ENCODE measurements at places on chromosomes 5 and 9. TPM values are rescaled to one million over a fixed set of nuclear protein-coding genes. Genes with fewer than 3 reads are reported as not detected.

ZNF300 gene
- 7.7 TPM for total RNA-seq

DNA sequence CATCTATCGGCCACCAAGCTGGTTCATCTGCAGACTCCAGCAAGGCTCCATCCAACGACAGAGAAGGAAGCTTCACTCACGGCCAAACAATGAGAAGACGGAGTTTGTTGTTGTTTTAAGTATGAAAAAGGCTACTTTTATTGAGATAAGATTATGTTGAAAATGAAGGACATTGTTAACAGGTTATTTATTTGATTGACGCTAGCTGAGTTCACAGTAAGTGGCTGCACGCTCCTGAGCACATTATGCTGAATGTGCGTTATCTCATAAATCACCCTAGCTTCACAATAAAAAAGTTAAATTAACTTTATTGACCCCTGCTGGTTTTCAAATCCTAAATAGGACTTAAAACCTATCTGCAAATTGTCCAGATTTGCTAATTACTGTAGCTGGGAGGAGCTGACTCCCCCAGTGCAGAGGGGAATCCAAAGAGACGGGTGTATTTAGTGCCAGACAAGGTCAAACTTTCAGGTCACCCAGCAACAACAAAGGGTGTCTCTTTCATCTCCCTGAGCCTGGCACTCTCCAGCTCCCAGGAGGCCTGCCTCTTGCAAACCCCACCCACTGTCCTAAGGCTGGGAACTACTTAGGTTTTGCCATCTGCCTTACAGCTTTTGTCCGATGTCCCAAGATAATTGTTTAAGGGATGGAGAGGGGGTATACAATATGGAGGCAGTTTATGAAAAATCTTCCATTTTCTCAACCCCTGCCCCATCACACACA lies 129.2 kb downstream of the ZDHHC21 start:
- DNase-seq = no peak

DNA sequence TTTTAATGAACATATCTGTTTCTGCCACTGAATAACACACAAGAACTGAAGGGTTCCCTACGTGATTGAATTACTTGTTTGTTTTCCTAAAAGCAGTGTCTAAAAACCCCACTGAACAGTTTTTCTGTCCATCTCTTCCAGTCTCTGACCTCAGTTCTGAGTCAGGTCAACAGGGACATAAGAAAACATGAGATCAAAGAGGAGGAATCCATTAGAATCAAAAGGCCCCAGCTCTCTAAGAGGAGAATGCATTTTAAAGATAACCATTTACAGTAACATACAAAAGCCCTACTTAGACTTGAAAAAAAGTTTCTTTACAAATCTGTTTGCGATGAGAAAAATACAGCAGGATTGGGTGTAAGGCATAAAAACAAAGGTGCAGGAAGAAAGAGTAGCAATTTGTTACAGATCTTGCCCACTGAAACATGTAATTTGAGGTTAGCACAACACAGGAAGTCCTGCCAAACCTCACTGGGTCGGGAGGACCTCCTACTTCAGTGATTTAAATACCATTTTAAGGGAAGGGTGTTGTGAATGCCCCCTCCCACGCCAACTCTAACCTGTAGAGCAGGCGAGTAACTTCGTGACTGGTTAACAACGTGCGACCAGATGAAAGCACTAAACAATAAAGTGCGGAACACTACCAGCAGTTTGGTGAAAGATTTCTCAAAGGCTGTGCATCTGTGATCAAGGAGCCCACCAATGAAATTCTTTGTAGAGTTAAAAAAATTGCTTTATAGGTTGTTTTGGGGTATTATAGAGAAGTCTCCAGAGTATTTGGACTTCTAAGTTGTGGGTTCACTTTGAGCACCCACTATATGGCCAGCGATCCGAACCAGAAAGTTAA lies 1.3 kb downstream of the QSOX2 start:
- DNase-seq = no peak

GRCh38 chr9:86486891-86487837 lies 133.0 kb upstream of the TUT7 start:
- DNase-seq = peak; percentile 33

- DNase-seq = no peak
Measured at GRCh38 chr9:90060256-90060655, 455.4 kb downstream of the GADD45G start.

GRCh38 chr5:109947667-109948066 lies 257.9 kb downstream of the MAN2A1 start:
- DNase-seq = no peak

CLK4 gene
- 13.9 TPM for total RNA-seq

Data from RPMI7951 (cell line).